ENCODE measurements at places on chromosomes 3 and 15.

- no peak for DNase-seq
Observed at GRCh38 chr3:139440639-139441556, 35.4 kb downstream of the RBP2 start.

- DNase-seq: no peak
Observed at GRCh38 chr15:38252481-38253350, at the start of gene SPRED1. TSS of gene SPRED1 (plus strand) at chr15:38252836. CDS start at chr15:38253186, 350 bp downstream.

DNA sequence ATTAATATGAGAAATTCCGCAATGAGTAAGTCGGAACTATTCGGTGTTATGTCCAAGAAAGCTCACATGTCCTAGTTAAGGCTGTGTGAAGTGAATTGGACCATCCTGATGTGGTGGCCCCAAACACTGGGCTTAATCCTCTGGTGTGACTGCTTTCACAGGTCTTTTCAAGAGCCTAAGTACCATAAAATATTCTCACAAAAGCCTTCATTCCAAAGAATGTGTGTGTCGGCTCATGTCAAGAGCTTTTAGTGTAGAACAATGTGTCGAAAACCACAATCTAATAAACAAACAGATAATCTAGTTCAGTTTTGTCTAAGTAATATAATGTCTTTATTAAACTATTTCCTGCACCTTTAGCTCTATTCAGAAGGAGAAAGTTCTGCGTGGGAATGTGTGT lies 311.4 kb downstream of the LPP start:
- DNase-seq: no peak

DNA sequence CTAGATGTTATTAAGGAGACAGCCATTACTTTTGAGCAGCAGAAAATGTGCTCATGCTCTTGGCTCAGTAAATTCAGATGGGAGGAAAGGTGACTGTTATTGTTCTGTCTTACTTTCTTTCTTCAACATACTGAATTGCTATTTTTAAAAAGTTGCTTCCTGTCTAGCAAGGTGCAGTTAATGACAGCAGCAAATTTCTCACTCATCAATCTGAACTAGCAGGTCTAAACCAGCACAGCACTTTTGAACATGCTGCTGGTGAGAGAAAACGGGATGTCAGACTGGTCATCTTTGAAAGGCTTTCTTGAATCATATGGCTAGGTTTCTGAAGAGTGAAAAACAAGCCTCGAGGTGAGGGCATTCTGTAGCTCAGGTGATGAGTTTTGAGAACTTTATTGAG lies 384.7 kb downstream of the MFSD1 start:
- no peak for DNase-seq

- no peak for DNase-seq
Observed at GRCh38 chr15:90351479-90352106, 491 bp upstream of the ZNF774 start.

GRCh38 chr15:92429378-92430068 lies 35.8 kb downstream of the ST8SIA2 start:
- no peak for DNase-seq

DNA sequence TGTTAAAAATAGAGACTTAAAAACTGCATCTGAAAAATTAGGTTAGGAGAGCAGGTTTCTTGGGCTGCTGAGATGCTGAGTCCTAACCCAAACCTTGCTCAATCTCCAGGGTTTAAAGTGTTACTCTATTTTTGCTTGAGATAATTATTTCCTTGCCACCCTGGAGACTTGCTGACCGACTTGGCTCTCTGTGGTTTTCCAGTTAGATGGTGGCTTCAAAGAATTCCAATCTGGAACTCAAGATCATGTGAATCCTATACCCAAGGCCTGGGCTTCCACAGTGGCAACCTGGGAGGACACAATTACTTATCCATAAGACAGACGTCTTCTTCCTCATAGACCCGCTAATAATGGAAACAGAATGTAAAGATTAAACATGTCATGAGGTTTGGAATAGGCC lies 47.7 kb downstream of the SUMF1 start:
- DNase-seq: no peak

- no peak for DNase-seq
Observed at GRCh38 chr15:100042558-100042957, 299.2 kb downstream of the ADAMTS17 start.

DNA sequence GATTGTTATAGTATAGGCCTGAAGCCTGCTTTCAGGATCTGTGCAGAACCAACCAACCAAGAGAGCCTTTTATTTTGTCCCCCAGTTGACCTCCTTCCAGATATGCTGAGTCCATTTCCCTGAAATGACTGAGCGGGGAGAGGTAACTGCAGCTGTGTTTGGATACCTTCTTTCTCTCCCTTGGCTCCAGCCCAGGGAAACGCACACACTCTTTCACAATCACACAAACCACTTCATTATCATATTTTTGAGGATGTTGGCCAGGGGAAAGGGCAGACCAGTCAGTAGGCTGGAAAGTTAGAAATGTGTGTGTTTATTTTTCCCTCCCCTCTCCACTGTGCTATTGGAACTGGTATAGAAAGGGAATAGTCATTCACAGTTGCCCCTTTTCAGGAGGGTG lies 417.7 kb upstream of the TBL1XR1 start:
- no peak for DNase-seq

GRCh38 chr3:107928084-107928445 lies 162.8 kb downstream of the CD47 start:
- no peak for DNase-seq

- DNase-seq: no peak
Observed at GRCh38 chr3:134163096-134163495, 87.6 kb downstream of the RYK start.

DNA sequence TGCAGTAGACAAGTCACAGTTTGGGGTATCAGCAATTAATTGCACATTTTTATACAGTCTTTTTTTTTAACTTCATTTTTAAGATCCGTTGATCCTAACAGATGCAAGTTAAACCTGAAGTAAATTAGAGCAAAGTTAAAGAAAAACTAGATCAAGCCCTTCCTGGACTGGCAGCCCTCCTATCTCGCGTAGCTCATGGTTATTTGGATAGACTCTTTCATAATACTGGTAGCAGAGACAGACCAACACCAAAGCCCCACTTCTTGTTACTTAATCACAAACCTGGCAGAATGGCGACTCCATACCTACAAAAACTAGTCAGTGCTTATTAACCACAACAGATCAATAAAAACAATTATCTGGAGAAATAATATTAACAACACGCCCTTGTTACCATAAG lies 26.8 kb downstream of the SOX2 start:
- DNase-seq: no peak

DNA sequence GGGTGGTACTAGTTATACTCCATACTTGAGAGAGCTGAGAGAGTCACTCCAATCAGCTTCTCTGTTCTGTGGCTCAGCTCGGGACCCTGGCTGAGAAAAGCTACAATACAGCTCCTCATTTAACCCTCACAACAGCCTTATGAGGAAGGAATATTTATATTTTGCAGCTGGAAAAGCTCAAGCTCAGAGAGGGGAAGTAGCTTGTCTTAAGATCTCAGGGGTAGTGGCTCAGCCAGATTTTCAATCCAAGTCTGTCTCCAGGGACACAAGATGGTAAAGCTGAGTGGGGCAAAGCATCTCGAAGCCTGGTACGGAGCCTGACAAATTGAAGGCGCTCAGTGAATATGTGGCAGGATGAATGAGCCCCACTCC lies 14.8 kb downstream of the SCAMP2 start:
- no peak for DNase-seq

- DNase-seq: no peak
Observed at GRCh38 chr15:38702178-38702912, 137.7 kb upstream of the RASGRP1 start.

DNA sequence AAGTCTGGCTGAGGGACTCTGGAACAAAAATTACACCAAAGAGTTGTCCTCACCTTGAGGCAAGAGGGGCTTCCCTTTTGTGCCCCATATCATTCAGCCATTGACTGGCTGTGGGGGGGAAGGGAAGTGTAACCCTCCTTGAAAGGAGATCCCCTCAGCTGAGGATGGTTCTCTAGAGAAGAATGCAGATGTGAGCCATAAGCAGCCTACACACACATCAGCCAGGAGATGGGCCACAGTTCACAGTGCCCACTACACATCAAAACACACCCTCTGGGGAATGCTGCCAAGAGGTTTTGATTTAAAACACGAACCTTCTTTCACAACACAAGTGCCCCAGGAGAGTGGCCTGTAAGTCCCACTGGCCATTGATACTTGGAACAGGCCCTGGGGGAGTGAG lies 231.2 kb upstream of the CTDSPL start:
- no peak for DNase-seq

DNA sequence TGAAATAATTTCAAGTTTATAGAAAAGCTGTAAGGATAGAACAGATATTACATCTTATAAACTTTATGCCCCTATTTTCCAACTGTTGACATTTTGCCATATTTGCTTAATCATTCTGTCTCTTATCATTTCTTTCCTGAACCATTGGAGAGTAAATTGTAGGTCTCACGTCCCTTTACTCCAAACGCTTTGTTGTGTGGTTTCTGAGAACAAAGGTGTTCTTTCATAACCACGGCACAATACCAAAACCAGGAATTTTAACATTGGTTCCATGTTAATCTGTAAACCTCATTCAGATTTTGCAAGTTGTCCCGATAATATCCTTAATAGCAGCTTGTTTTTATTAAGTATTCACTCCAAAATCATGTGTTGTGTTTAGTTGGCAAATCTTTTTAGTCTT lies 134.8 kb downstream of the AKAP13 start:
- no peak for DNase-seq

- DNase-seq: no peak
Observed at GRCh38 chr3:15339786-15340215, 7.4 kb upstream of the SH3BP5 start.

GRCh38 chr3:48356419-48356818 lies 15.6 kb upstream of the FBXW12 start:
- DNase-seq: no peak

DNA sequence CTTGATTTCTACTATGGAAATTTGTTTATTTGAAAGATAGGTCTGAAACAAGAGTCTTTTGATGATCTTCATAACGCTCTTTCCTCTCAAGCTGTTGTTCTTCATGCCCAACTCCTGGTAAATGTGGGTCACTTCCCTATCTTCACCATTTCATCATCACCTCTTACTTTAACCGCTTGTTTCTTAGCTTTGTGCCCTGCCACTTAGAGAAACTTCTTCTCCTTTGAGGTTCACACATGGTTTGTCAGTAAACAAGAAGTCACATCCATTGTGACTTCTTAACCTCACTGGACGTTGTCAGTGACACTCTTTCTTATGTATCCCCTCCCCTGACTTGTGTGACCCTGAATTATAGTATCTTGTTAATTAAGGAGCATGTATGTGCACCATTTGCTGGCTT lies 16.9 kb upstream of the P2RY13 start:
- no peak for DNase-seq

GRCh38 chr15:76678766-76679165 lies 226.4 kb downstream of the SCAPER start:
- DNase-seq: peak; percentile 5

GRCh38 chr15:83398626-83399025 lies 48.5 kb upstream of the SH3GL3 start:
- peak; percentile 13 for DNase-seq

- DNase-seq: no peak
Observed at GRCh38 chr3:101325393-101326134, 5.2 kb upstream of the IMPG2 start.

- no peak for DNase-seq
Observed at GRCh38 chr15:82371656-82372055, 22.4 kb upstream of the GOLGA6L10 start.

DNA sequence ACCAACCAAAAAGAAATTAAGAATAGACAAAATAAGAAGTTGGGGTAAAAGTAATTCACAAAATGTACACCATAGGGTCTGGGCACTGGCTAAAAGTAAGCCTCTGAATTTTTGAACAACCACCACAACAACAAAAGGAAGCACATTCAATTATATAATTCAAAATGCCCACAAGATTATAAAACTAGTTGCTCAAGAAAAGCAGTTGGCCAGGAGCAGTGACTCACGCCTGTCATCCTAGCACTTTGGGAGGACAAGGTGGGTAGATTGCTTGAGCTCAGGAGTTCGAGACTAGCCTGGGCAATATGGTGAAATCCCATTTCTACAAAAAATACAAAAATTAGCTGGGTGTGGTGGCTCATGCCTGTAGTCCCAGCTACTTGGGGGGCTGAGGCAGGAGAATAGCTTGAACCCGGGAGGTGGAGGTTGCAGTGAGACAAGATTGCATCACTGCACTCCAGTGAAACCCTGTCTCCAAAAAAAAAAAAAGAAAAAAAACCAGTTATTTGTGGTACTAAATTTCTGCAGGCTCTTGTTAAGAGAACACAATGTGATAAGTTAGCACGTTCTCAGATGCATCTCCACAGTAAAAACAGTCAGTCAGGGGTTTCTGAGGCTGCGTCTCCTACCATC lies 6.6 kb upstream of the ATP11B start:
- DNase-seq: no peak

- peak; percentile 56 for DNase-seq
Observed at GRCh38 chr3:194272861-194273742, 78.0 kb downstream of the CPN2 start.

- no peak for DNase-seq
Observed at GRCh38 chr15:33656168-33656567, 312.1 kb upstream of the CHRM5 start.

- DNase-seq: no peak
Observed at GRCh38 chr3:118497274-118497673, 537.4 kb downstream of the IGSF11 start.

DNA sequence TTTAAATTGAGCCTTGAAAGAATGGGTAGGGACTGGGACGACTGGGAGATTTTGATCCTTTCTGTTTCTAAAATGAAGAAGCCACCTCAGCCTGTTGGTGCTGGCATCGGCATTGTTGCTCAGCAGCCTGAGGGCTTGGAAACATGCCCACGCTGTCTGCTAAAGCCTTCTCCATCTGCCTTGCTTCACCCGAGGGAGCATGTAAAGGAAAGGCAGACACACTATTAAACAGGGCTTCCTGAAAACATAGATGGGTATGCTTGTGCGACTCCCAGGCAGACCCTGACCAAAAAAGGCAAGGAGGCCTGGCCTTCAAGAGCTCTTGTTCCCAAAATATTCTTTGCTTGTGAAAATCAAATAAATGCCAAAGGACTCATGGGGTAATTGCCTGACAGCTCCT lies 84.2 kb upstream of the SLC4A7 start:
- DNase-seq: peak; percentile 51

- no peak for DNase-seq
Observed at GRCh38 chr3:15206662-15207576, 873 bp downstream of the CAPN7 start.

DNA sequence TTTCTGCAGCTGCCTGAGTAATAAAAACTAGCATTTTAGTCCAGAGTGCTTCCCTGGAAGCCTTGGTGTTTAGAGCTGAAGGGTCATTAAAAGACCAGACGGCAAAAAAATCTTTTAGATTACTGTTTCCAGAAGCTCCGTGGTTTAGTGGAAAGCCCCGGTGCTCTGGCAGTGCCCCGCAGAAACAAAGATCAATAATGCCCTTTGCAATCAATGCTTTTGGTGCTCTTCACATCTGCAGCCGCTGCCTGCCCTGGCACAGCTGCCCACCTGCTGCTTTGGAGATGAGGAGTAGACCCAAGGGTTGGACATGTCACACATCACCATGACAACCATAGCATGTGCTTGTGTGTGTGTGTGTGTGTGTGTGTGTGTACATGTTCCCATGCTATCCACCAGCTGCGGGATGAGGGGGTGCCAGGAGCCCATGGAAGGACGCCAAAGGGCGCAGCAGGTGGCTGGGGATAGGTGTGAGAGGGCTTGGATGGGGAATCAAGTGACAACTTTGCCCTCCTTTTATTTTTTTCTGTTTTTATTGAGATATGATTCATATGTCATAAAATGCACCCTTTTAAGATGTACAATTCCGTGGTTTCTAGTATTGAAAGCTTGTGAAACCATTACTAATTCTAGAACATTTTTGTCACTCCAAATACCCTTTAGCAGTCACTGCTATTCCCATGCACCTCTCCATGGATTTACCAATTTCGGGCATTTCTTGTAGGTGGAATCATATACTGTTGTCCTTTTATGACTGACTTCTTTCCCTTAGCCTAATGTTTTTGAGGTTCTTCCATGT lies 75.7 kb upstream of the KLHL25 start:
- no peak for DNase-seq

Measured in BJ (cell line).